ENCODE measurements at places on chromosomes 12 and 14.

DNA sequence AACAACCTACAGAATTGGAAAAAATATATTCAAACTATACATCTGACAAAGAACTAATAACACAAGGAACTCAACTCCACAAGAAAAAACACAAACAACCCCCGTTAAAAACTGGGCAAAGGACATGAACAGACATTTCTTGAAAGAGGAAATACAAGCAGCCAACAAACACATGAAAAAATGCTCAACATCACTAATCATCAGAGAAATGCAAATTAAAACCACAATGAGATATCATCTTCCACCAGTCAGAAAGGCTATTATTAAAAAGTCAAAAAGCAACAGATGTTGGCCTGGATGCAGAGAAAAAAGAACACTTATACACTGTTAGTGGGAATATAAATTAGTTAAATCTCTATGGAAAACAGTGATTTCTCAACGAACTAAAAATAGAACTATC is 82.6 kb upstream of the CCDC91 start:
- DNase-seq = no peak

GRCh38 chr12:75917083-75917482 is 114.5 kb downstream of the PHLDA1 start:
- no peak for DNase-seq

GRCh38 chr12:3644104-3644503 is 108.8 kb downstream of the CRACR2A start:
- no peak for DNase-seq

DNA sequence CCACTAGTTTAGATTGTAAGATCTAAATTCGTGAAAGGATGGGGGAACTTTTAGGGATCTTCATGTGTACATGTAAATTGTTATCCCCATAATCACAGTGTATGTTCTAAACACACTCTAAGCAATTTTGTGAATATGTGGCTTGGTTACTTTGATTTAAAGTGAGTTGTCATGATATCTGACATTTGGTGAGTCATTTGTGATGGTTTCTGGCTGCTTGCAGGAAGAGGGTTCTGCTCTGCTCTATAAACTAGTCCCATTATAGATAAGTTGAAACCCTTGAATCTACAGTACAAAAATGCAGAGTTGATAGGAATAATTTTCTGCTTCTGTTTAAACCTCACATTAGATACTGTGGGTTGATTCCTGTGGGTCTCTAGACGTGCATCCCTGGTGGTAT is 14.8 kb downstream of the GUCY2C start:
- DNase-seq = no peak

- no peak for DNase-seq
Measured at GRCh38 chr14:84128050-84128449, 1401.9 kb upstream of the FLRT2 start.

GRCh38 chr14:50049093-50049492 is 67.3 kb downstream of the VCPKMT start:
- no peak for DNase-seq

- DNase-seq = no peak
Measured at GRCh38 chr14:55699131-55700057, 119.4 kb downstream of the KTN1 start.

DNA sequence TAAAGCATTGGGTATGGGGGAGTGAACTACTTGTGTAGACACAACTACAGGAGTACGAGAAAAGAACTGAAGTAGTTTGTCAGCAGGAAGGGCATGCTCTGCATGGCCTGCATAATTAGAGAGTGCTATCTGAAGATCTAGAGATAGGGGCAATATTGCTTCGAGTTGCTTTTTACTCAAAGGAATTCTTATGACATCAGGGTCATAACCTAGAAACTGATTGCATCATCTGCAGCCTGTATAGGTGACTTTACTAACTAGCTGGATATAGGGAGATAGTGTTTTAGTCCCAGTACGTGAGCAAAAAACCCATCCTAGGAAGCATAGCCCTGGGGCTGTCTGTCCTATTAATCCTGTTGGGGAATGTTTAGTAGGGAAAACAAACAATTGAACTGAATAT is 39.8 kb downstream of the TMTC3 start:
- DNase-seq = no peak

- no peak for DNase-seq
Measured at GRCh38 chr14:55782166-55782565, 202.2 kb downstream of the KTN1 start.

GRCh38 chr14:104442631-104443390 is 136.8 kb upstream of the C14orf180 start:
- DNase-seq = no peak

- DNase-seq = no peak
Measured at GRCh38 chr12:71461787-71462328, 22.3 kb downstream of the LGR5 start.

GRCh38 chr12:89205517-89205916 is 146.8 kb downstream of the DUSP6 start:
- DNase-seq = no peak

GRCh38 chr12:109734219-109735000 is 20.8 kb downstream of the FAM222A start:
- no peak for DNase-seq

- DNase-seq = no peak
Measured at GRCh38 chr12:117603316-117604113, 242.1 kb upstream of the NOS1 start.

GRCh38 chr14:35286003-35286600 is 6.1 kb upstream of the PSMA6 start:
- DNase-seq = peak; percentile 74

DNA sequence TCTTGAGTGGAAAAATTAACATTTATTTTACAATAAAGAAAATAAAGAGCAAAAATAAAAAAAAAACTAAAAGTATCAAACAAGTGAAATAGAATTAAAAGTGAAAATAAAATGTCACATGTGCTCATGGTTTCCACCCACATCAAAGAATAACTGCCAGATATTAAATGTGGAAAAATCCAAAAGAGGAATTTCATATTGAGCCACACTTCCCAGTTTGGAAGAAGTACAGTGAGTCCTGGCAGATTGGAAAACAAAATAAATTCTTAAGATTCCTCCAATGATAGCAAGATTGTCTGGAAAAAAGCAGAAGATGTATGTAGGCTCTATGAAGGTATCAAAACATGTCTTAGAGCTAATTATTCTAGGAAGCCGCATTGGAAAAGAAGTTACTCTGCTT is 1019.5 kb downstream of the SLC6A15 start:
- DNase-seq = no peak

GRCh38 chr14:68836082-68836481 is 43.2 kb upstream of the ZFP36L1 start:
- DNase-seq = no peak

GRCh38 chr12:51752234-51752889 is 96.2 kb downstream of the FIGNL2 start:
- no peak for DNase-seq

- peak; percentile 1 for DNase-seq
Measured at GRCh38 chr14:58428118-58428683, 682 bp downstream of the KIAA0586 start.

- DNase-seq = no peak
Measured at GRCh38 chr14:93536945-93537344, 106.2 kb downstream of the UNC79 start.

GRCh38 chr12:30970559-30971197 is 44.1 kb downstream of the TSPAN11 start:
- DNase-seq = no peak

GRCh38 chr14:54338696-54339317 is 58.0 kb upstream of the CDKN3 start:
- peak; percentile 8 for DNase-seq

- DNase-seq = no peak
Measured at GRCh38 chr12:51496895-51497294, 72.3 kb downstream of the SLC4A8 start.

DNA sequence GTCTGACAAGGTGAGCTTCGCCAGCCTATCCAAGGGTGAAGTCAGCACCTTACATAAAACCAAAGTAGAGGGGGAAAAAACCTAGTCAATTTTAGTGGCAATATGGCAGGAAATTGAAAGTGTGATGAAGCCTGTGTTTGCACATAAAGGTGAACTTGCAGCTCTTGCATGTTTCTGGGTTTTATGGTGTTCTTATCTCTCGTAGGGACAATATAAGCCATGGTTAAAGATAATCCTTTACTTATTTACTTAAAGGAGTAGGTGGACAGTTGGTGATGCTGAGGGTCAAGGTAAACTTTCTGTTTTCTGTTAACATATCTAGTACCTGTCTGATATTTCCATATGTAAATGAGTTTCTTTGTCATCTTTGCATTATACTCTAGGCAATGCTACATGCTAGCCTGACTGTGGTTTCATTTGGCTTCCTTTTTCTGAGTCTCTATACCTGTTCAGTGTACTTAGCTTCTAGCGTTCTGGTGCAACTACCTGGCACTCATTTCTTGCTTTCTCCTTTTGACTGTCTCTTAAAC is 32.8 kb downstream of the CCDC91 start:
- no peak for DNase-seq

GRCh38 chr12:119681728-119682638 is 14.1 kb downstream of the PRKAB1 start:
- no peak for DNase-seq

DNA sequence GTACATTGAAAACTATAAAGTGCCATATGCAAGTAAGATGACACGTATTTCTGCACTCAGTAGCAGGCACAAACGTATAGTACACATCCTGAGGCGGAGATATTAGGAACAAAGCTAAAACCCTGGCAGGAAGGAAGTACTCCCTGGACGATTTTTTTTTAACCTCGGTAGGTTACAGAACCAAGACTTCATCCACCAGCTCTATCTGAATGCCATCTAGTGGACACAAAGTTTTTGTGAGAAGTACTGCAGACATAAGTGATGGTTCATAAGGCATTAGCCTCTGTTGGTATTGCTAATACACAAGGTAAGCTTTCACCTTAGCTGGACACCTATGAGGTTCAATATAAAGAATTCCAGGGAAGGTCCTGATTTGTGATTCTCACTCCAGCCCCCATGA is 83.0 kb upstream of the CCDC196 start:
- peak; percentile 8 for DNase-seq

DNA sequence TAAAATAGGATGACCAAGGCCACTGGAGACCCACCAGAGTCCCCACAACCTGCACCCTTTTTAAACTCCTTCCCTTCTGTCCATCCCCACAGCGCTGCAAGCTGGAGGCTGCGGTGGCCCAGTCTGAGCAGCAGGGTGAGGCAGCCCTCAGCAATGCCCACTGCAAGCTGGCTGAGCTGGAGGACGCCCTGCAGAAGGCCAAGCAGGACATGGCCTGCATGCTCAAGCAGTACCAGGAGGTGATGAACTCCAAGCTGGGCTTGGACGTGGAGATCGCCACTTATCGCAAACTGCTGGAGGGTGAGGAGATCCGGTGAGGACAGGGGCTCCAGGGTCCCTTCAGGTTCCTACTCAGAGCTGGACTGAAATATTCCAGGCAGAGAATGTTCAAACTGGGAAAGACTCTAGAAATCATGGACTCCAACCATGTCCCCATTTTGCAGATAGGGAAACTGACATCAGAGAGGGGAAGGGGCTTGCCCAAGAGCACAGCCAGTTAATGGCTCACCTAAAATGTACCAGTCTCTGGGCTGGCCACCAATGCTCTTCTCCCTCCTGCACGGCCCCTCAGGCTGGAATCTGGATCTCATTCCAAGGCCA is 17.2 kb downstream of the KRT85 start:
- no peak for DNase-seq
